T-cell (primary cell): ENCODE measurements at places on chromosomes 11 and 22. TPM values are rescaled to one million over a fixed set of nuclear protein-coding genes. Genes with fewer than 3 reads are reported as not detected.
A peak's percentile ranks its signal among the peaks of the same experiment; 100 is the strongest.

The PLAAT3 gene
- total RNA-seq, result 6.2 TPM

The MIOX gene
- 0.36 TPM for total RNA-seq

The MPZL2 gene
- total RNA-seq, result 2.0 TPM

The ISX gene
- total RNA-seq, result not detected

The NRGN gene
- 0.28 TPM for total RNA-seq

The C11orf58 gene
- 131 TPM for total RNA-seq

The TMPRSS4 gene
- total RNA-seq, result not detected

The C11orf91 gene
- total RNA-seq, result not detected

The DDX25 gene
- 0.16 TPM for total RNA-seq

- no peak overlapping the region for H3K27ac ChIP-seq
- no peaks in the 10 kb centered on the region for H3K4me1 ChIP-seq
- no peaks in the 10 kb centered on the region for H3K27me3 ChIP-seq
These were observed 8.7 kb upstream of the TTC12 start for GRCh38 chr11:113305440-113306336.

GRCh38 chr11:66313321-66314185 lies 3.3 kb downstream of the CD248 start:
- peak overlapping the region; percentile 90 for H3K27ac ChIP-seq
- peak overlapping the region; percentile 58 for H3K4me3 ChIP-seq
- peaks cover 14% of the 10 kb centered on the region for H3K27me3 ChIP-seq
- peaks cover 19% of the 10 kb centered on the region for H3K4me1 ChIP-seq
- DNase-seq, result no peak
- no peaks in the 10 kb centered on the region for H3K36me3 ChIP-seq

- peaks cover 13% of the 10 kb centered on the region for H3K27me3 ChIP-seq
- H3K36me3 ChIP-seq, result no peaks in the 10 kb centered on the region
- no peaks in the 10 kb centered on the region for H3K4me1 ChIP-seq
- H3K27ac ChIP-seq, result no peak overlapping the region
These were observed 821.3 kb downstream of the BRD1 start for GRCh38 chr22:49006207-49007012.

- H3K4me3 ChIP-seq, result no peak overlapping the region
- H3K4me1 ChIP-seq, result peaks cover 10% of the 10 kb centered on the region
- H3K27ac ChIP-seq, result no peak overlapping the region
- no peaks in the 10 kb centered on the region for H3K27me3 ChIP-seq
These were observed 122.2 kb downstream of the CD44 start for GRCh38 chr11:35261197-35261596.

- H3K27ac ChIP-seq, result no peak overlapping the region
- no peak for DNase-seq
- no peaks in the 10 kb centered on the region for H3K27me3 ChIP-seq
- no peak overlapping the region for H3K4me3 ChIP-seq
- H3K36me3 ChIP-seq, result no peaks in the 10 kb centered on the region
These were observed 264.2 kb upstream of the PITPNB start for GRCh38 chr22:28183078-28183860.

DNA sequence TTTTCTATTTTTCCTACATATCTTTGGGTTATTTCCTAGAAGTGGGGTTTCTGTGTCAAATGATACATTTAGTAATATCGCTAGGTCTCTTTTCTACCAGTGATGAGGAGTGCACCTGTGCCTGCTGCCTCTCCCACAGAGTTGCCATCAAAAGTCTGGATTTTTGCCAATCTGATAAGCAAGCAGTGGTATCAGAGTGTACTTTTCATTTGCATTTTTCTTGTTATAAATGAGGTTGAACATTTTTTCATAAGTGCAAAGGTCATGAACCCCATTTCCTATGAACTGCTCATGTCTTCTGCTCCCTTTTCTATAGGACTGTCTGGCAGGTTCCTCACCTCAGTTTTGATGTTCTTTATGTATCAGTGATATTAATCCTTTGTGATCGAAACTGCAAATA lies 1.7 kb downstream of the TRPM5 start:
- no peaks in the 10 kb centered on the region for H3K36me3 ChIP-seq
- no peak for DNase-seq
- H3K27me3 ChIP-seq, result peaks cover 39% of the 10 kb centered on the region
- no peak overlapping the region for H3K27ac ChIP-seq
- peaks cover 18% of the 10 kb centered on the region for H3K4me1 ChIP-seq

GRCh38 chr11:32586576-32587190 lies 3.1 kb downstream of the EIF3M start:
- H3K4me3 ChIP-seq, result no peak overlapping the region
- peaks cover 11% of the 10 kb centered on the region for H3K4me1 ChIP-seq
- no peak overlapping the region for H3K27ac ChIP-seq
- H3K36me3 ChIP-seq, result no peaks in the 10 kb centered on the region

GRCh38 chr22:17237038-17237668 lies 17.9 kb upstream of the ADA2 start:
- no peaks in the 10 kb centered on the region for H3K27me3 ChIP-seq
- peaks cover 12% of the 10 kb centered on the region for H3K4me1 ChIP-seq
- peak overlapping the region; percentile 78 for H3K27ac ChIP-seq
- no peak for DNase-seq
- H3K36me3 ChIP-seq, result no peaks in the 10 kb centered on the region

DNA sequence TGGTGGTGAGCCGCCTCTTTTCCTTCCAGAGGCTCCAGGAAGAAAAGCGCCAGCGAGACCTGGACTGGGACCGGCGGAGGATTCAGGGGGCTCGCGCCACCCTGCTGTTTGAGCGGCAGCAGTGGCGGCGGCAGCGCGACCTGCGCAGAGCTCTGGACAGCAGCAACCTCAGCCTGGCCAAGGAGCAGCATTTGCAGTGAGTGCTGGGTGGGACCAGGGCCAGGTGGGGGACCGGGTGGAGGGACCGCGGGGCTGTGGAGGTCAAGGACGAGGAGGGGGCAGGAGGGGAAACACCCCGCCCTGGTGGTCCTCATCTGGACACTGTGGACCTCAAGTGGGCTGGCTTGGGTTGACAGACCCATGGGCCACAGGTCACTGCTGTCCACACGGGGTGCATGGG lies 17.4 kb downstream of the RIBC2 start:
- no peak overlapping the region for H3K27ac ChIP-seq
- H3K36me3 ChIP-seq, result no peaks in the 10 kb centered on the region
- H3K4me1 ChIP-seq, result no peaks in the 10 kb centered on the region
- H3K27me3 ChIP-seq, result no peaks in the 10 kb centered on the region
- H3K4me3 ChIP-seq, result no peak overlapping the region

DNA sequence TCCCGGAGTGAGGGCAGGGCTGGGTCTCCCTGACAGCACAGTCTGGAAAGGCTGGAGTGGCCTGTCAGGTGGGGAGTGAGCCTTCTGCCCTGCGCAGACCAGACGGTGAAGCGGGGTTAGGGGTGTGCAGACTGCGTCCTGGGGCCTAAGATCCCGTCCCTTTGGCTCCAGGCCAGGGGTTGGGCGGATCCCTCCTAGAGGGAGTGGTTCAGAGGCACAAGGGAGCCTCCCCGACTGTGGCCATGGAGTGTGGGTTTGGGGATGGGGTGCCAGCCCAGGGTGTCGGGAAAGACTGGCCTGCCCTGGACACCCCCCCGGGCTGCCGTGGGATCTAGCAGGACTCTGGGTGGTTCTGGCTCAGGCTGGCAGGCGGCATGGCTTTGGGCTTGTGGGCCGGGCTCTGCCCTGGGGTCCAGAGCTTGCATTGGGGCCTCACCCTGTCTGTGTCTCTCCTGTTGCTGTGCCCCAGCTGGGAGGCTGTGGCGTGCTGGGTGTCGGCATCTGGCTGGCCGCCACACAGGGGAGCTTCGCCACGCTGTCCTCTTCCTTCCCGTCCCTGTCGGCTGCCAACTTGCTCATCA lies 19.5 kb downstream of the TSPAN4 start:
- DNase-seq, result no peak
- H3K36me3 ChIP-seq, result no peaks in the 10 kb centered on the region
- peaks cover 10% of the 10 kb centered on the region for H3K27me3 ChIP-seq
- H3K4me1 ChIP-seq, result no peaks in the 10 kb centered on the region
- no peak overlapping the region for H3K4me3 ChIP-seq

DNA sequence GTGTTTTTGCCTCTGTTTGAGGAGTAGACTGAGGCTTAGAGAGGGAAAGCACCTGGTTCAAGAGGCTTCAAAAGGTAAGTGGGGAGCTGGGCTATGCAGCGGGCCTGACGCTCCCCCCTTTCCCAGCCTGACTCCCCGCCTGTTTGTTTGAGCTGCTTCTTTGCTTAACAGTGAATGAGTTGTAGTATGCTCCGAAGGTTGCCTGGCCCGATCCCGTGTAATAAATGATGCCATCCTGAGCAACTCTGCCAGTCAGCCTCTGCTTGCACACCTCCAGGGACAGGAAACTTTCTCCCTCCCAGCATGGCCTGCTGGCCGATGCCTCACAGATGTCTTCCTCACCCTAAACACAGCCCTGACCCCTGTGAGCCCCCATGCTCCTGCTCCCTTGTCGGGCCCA lies 45.5 kb upstream of the TTLL12 start:
- H3K36me3 ChIP-seq, result no peaks in the 10 kb centered on the region
- H3K4me3 ChIP-seq, result no peak overlapping the region
- no peak overlapping the region for H3K27ac ChIP-seq
- H3K27me3 ChIP-seq, result peaks cover 45% of the 10 kb centered on the region

GRCh38 chr22:46036558-46037408 lies 59.8 kb upstream of the WNT7B start:
- peak overlapping the region; percentile 97 for H3K27ac ChIP-seq
- H3K36me3 ChIP-seq, result no peaks in the 10 kb centered on the region
- no peaks in the 10 kb centered on the region for H3K27me3 ChIP-seq
- H3K4me3 ChIP-seq, result peak overlapping the region; percentile 79
- peak; percentile 70 for DNase-seq

DNA sequence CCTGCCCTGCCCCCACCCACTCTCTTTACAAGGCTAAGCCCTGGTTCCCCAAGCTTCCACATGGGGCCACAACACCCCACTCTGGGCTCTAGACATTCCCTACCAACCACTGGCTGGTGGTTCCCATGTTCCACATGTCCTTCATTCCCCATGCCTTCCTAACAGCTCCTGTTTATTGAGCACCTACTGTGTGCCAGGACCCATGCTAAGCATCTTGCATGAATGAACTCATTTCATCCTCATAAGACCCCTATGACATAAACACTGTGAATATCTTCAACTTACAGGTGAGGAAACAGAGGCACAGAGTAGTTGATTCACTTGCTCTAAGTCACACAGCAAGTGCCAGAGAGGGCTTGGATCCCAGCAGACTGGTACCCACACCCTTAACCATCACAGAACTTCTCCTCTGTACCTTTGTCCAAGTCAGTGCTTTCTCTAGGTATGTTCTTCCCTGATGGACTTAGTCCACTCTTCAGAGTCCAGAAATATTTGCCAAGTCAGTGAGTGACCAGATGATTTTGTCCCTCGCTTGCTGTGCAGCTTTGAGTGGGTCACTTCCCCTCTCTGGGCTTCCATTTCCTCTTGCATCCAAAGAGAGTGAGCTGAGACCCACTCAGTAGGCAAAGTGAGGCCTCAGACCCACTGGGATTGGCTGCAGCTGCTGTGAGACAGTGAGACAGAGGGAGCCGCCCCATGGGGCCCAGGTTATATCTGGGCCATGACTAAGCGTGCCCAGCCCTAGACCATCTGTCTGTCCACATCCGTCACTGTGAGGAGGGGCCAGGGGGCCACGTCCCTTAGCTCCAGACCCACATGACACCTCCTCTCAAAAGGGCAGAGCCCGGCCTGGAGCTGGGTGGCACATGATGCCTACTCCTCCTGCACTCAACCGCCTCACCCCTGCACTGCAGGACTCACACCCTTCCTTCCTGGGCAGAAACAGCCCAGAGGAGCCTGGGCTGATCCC lies 132.4 kb downstream of the MN1 start:
- no peaks in the 10 kb centered on the region for H3K4me1 ChIP-seq
- no peak for DNase-seq
- no peaks in the 10 kb centered on the region for H3K36me3 ChIP-seq
- no peaks in the 10 kb centered on the region for H3K27me3 ChIP-seq
- H3K27ac ChIP-seq, result no peak overlapping the region
- no peak overlapping the region for H3K4me3 ChIP-seq

DNA sequence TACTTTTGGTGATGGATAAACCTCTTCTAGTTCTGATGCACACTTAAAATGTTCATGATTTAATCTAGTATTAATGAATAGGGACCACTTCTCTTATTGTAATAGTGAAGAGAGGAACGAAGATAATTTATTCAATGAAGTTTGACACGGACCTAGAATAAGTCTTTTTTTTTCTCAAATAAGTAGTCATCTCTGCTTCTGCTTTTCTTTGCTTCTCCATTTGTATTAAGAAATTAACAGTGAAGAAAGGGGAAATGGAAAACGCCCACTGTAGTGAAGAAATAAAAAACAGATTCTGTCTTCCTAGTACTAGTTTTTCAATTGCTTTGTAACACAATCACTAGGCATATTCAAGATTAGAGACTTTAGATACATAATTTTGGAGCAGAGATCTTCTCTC lies 73.0 kb downstream of the CD44 start:
- H3K27me3 ChIP-seq, result no peaks in the 10 kb centered on the region
- H3K27ac ChIP-seq, result no peak overlapping the region
- H3K4me1 ChIP-seq, result peaks cover 41% of the 10 kb centered on the region
- no peak for DNase-seq

DNA sequence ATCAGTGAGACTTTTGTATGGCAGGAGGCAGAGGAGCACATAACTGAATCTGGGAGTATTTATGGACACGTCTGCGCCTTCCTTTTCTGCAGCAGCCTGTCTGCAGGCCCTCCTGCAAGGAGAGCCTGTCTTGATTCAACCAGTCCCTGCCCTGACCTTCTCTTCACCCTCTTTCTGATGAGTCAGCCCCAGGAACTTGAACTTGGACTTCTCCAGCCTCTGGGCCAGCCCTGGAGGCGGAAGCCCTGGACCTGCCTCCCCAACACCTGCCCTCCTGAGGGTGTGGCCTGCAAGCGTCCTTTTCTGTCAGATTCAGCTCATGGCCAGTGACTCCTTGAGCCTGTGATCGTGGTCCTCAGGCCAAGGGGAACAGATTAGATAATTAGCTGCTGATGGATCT lies 20.0 kb downstream of the DAGLA start:
- no peak for DNase-seq
- no peak overlapping the region for H3K27ac ChIP-seq
- H3K4me3 ChIP-seq, result no peak overlapping the region

- no peak for DNase-seq
- no peak overlapping the region for H3K27ac ChIP-seq
- no peaks in the 10 kb centered on the region for H3K4me1 ChIP-seq
These were observed 12.5 kb downstream of the TAF1D start for GRCh38 chr11:93728792-93729128.

DNA sequence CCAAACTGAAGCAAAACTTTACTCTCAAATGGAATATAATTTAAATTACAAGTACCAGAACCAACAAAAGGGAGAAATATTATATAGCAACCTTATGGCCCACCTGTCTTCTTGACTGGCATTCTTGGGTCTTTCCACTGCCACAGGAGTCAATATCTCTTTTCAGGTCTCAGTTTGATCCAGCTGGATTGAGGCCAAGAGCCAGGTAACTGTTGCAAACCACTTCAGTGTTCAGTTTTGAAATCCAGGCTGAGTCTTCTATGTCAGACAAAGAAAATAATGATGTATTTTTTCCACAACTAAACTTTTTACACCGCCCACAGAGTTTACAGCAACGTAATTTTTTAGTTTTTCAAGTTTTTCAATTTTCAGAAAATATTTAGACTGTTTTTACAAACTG lies 648 bp downstream of the DLG2 start:
- H3K27me3 ChIP-seq, result no peaks in the 10 kb centered on the region
- peaks cover 16% of the 10 kb centered on the region for H3K4me1 ChIP-seq
- DNase-seq, result no peak

GRCh38 chr11:403021-403760 lies 9.2 kb downstream of the PKP3 start:
- H3K27ac ChIP-seq, result no peak overlapping the region
- no peak overlapping the region for H3K4me3 ChIP-seq
- peaks cover 33% of the 10 kb centered on the region for H3K4me1 ChIP-seq
- DNase-seq, result no peak
- H3K36me3 ChIP-seq, result no peaks in the 10 kb centered on the region

- no peak for DNase-seq
- no peaks in the 10 kb centered on the region for H3K27me3 ChIP-seq
- H3K27ac ChIP-seq, result no peak overlapping the region
- H3K4me1 ChIP-seq, result peaks cover 5% of the 10 kb centered on the region
- H3K4me3 ChIP-seq, result no peak overlapping the region
These were observed 32.0 kb downstream of the SHANK3 start for GRCh38 chr22:50704510-50705218.
